Natural killer cell (primary cell): ENCODE measurements at places on chromosomes 3 and 15.
A peak's percentile ranks its signal among the peaks of the same experiment; 100 is the strongest.

- DNase-seq = no peak
Measured at GRCh38 chr3:25855266-25855784, 65.4 kb downstream of the OXSM start.

- peak; percentile 81 for DNase-seq
Measured at GRCh38 chr3:66394019-66394752, 106.6 kb downstream of the LRIG1 start.

DNA sequence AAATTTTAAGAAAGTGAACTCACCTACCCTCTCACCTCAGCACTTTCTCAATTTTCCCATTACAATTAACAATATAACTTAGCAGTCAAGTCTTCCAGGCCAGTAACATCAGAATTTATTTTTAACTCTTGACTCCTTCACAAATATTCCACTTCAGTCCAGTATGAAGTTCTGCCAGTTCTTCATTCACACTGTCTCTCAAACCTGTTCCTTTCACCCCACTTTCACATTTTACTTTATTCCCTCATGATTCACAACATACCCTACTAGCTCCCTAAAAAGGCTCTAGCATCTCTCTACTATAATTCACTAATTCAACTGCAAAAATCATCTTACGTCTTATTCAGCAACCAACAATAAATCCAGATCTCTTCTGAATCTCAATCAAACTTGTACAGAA, 3.8 kb downstream of the GSK3B start:
- no peak for DNase-seq

DNA sequence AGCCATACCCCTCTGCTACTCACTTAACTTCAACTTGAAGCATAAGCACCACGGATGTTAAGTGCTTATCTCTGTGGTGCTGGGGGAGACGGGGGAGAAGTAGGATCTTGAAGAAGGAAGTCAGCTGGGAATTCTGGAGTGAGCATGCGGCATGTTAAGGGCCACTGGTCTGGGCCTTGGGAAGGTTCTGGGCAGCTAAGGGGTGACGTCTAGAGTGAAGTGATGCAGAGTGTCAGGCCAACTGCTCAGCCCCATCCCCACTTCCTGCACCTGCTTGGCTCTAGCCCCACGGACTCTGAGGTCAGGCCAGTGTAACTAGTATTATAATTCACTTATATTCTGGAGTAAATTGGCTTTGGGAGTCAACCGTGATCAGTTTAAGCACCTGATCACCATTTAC, 228.6 kb downstream of the FMN1 start:
- no peak for DNase-seq

DNA sequence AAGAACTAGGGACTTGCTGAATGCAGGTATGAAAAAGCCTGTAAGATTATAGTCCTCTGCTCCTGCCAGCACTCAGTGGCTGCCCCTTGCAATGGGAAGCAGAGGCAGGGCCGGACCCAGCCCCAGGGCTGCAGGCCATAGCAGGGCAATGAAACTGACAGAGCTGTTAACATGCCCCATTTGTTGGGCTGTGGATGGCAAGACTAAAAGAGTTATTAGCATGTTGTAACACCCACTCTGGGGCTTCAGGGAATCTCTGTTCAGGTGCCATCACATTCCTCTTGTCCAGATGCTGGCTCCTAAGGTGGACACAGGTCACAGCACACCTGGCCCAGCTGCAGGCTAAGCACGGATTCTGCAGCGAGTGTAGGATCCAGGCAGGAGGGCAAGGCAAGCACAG, 7.4 kb upstream of the OR5H2 start:
- no peak for DNase-seq

- no peak for DNase-seq
Measured at GRCh38 chr3:109825971-109826810, 488.8 kb upstream of the DPPA4 start.

- no peak for DNase-seq
Measured at GRCh38 chr15:91988655-91989054, 135.1 kb downstream of the SLCO3A1 start.

DNA sequence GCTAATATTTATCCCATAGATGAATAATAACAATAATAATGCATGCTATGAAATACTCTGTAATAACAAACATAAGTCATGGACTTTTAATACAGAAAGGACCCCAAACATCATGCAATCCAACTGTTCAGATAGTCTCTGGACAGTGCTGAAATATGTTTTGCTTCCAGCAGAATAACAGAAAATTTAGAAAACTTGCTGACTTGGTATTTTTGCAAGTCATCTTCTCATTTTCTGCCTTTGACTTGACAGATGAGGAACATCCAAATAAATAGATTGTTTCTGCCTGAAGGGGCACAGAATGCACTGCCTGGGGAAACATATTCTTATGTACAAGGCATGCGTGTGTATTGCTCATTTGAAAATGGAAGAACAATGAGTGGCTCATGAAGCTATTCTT, 442.4 kb upstream of the GRM7 start:
- no peak for DNase-seq

- no peak for DNase-seq
Measured at GRCh38 chr3:64316971-64317370, 91.7 kb upstream of the PRICKLE2 start.

GRCh38 chr15:75456710-75457109, 5.2 kb upstream of the SIN3A start:
- no peak for DNase-seq

- no peak for DNase-seq
Measured at GRCh38 chr15:69810431-69811354, 287.0 kb downstream of the TLE3 start.

- no peak for DNase-seq
Measured at GRCh38 chr15:31407851-31408250, 81.2 kb downstream of the KLF13 start.

DNA sequence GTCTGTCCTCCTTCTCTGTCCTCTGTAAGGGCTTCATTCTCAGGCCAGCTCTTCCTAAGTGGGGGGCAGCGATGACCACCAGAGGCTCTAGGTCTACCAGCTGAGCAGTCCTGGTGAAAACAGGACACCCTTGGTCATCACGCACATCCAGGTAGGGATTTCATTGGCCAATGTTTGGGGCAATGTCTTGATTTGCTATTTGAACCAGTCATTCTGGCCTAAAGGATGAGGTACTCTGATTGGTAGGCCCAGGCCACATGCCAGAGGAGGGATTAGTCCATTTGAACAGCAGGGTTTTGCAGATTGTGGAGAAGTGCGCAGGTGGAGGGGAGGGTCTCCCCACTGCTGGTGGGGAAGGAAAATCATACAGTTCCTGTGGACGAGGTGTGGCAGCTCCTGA, 57.3 kb downstream of the PLXNA1 start:
- no peak for DNase-seq

DNA sequence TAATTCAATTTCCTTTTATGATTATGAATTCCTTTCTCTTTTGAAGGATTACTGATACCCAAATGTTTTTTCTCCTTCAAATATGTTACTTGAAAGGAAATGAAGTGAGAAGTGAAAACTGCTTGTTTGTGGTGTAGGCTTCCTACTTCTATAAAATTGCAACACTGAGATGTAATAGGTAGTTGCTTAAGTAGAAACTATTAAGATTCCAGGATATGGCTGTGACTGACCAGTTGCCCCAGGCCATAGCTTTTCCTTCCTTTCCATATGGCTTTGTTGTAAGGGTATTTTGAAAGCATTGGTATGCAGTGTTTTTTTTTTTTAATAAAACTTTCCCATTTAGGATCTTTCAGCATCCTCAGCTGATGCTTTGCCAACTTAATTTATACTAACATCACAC, 28.5 kb downstream of the DNAJC13 start:
- DNase-seq = no peak
